ENCODE measurements at places on chromosomes 1 and 21.

- no peak for DNase-seq
Measured at GRCh38 chr1:162207862-162208261, 138.4 kb downstream of the NOS1AP start.

DNA sequence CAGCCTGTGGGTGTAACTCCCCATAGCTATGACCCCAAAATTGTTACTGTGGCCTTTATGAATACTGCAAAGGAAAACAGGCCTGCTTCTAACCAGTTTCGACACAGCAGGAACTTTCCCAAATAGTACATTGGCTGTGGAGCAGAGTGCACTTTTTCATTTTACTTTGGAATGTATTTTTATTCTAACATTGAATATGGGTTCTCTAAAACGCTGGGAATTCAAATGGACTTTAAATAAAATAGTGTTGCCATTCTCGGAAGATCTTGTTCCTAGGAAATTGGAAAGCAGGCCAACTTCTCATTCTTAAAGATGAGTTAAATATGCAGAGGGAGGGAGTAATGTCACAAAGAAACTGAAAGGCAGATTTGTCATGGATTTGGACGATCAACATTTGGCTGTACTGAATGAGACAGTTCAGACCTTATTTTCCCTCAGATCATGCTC is 39.6 kb upstream of the ARHGAP29 start:
- no peak for DNase-seq

DNA sequence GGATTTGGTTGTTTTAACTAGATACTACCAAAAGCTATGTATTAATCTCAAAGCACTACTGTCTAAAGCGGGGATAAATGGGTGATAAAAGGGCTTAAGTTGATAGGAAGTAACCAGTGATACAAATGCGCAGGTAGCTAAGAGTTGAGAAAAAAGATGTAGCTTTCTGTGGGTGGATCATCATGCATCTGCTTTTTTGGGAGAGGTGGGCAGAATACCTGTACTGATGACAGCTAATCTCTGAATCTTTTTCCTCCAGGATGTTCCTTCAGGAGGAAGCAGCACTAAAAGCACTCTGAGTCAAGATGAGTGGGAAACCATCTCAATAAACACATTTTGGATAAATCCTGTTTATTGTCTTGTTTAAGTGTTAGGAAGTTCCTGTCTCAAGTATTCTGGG is 1.2 kb downstream of the RPS27 start:
- no peak for DNase-seq

GRCh38 chr1:39164256-39164655 is 40.2 kb upstream of the MACF1 start:
- DNase-seq = peak; percentile 43

GRCh38 chr1:1161683-1162079 is 12.0 kb upstream of the TTLL10 start:
- no peak for DNase-seq

DNA sequence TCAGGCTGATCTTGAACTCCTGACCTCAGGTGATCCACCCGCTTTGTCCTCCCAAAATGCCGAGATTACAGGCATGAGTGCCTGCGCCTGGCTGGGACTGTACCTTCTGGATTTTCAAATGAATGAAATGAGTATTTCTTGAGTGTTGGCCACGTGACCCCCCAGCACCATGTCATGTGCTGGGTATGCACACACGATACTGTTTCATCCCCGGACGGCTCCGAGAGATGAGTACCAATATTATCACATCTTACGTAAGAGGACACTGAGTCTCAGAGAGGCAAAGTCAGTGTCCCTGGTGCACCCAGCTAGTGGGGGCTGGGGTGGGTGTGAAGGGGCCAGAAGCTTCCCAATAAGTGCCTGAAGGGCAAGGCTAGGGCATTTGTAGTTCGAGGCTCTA is 780 bp upstream of the CROCC start:
- no peak for DNase-seq

DNA sequence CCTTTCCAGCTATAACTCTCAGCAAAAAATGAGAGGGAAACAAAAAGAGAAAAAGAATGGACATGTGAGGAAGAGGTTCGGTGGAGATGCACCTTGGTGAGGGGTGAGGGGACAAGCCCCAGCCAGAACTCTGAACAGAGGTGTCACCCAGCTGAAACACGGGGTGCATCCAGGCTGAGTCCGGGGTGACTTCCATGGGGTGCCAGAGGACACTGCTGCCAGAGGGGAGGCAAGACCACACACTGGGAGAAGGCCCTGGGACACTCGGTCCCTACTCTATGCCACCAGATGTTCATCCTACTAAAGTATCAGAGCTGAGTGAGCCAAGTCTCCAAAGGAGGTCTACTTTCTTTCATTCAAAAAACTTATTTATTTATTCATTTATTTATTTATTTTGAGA is 36.1 kb upstream of the PPP1R15B start:
- no peak for DNase-seq

GRCh38 chr1:165153182-165153581 is 203.3 kb downstream of the LMX1A start:
- no peak for DNase-seq

DNA sequence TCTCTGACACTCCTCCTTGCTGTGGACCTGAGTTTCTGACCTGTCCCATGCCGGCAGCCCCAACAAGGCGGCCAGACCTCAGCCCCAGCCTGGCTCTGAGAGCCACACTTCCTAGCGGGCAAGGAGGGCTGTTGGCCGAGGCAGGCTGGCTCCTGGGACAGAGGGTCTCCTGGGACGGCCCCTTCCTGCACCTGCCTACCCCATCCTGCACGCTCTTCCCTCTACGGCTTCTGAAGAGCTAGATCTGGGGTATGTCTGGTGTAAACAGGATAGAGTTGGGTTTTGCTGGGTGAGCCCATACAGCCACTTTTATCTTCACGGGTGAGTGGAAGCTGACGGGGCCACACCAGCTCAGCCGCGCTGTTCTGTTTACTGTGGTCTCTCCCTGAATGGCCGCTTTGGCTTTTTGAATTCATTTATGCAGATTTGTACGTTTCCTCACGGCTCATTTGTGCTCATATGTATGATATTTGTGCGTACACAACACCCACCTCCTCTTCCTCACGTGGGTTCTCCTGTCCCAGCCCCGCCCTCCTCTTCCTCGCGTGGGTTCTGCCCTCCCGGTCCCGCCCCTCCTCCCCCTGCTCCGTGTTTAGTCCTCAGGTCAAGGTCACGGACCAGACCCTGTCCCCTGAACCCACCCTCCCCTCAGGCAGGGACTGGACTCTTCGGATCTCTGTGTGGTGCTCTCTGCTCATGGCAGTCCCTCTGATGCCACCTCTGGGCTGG is 34.7 kb upstream of the POFUT2 start:
- no peak for DNase-seq

- DNase-seq = no peak
Measured at GRCh38 chr1:33393524-33393923, 37.4 kb downstream of the PHC2 start.
